ENCODE measurements at places on chromosomes 11 and 22.

DNA sequence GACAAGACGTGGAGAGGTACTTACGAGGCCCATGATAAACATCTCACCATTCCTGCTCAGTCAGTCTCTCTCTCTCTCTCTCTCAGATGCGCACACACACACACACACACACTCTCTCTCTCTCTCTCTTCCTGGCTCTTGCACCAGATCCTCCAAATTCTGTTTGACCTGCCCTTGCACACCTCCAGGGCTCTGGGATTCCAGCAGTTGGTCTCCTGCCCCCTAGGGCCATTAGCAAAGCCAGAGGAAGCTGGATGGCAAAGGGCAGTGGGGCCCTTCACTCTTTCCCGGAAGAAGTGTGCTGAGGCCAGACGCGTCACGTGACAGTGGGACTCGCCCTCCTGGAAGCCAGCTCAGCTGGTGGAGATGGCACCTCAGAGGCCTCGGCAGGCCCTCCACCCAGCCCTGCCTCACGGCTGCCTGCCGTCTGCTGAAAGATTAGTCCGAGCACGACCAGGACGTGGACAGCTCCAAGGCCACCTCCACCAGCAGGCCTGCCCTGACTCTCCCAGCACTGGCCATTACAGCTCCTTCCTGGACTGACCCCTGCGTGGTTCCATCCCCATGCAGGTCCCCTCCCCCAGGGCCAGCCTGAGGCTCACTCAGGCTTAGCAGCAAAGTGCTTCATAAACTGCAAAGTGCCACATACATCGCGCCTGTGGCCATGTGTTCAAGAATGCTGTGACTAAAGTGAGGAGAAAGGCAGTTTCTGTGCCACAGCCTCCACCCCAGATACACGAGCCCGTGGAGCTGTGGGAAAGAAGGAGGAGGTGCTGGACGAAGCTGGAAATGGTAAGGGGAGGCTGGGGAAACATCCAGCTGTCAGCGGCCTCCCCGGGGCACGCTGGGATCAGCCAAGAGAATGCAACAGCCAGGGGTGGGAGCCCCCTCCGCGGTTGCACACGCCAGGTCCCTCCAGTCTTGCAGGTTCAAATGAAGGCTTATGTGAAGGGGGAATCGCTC, 3.7 kb downstream of the PDGFB start:
- DNase-seq: peak; percentile 60

- no peak for DNase-seq
Observed at GRCh38 chr22:49433717-49434611, 393.7 kb downstream of the BRD1 start.

DNA sequence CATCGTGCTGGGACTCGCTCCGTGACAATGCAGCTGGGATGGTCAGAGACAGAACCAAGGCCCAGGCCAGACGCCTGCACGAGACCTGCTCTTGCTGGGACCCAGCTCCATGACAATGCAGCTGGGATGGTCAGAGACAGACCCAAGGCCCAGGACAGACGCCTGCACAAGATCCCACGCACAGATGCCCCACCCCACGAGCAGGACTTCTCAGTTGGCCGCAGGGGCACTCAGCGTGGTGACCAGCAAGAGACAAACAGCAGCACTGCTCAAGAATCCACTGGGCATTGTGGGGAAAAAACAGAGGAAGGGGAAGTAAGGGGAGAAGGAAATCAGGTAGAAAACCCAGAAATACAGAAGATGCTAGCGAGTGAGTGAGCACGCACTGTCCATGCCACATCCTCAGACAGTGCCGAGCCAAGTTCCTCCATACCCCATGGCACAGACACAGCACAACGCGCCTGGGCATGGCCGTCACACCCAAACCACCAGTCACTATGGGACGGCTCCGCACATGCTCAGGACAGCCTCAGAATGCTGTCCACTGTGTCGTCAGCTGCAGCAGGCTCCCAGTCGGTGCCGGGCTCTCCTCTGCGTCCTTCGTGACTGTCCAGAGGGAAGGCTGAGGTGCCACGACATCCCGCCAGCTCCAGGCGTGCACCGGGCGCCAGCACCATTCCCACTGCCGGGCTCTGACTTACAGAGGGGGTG, 44.5 kb downstream of the BRD1 start:
- no peak for DNase-seq

DNA sequence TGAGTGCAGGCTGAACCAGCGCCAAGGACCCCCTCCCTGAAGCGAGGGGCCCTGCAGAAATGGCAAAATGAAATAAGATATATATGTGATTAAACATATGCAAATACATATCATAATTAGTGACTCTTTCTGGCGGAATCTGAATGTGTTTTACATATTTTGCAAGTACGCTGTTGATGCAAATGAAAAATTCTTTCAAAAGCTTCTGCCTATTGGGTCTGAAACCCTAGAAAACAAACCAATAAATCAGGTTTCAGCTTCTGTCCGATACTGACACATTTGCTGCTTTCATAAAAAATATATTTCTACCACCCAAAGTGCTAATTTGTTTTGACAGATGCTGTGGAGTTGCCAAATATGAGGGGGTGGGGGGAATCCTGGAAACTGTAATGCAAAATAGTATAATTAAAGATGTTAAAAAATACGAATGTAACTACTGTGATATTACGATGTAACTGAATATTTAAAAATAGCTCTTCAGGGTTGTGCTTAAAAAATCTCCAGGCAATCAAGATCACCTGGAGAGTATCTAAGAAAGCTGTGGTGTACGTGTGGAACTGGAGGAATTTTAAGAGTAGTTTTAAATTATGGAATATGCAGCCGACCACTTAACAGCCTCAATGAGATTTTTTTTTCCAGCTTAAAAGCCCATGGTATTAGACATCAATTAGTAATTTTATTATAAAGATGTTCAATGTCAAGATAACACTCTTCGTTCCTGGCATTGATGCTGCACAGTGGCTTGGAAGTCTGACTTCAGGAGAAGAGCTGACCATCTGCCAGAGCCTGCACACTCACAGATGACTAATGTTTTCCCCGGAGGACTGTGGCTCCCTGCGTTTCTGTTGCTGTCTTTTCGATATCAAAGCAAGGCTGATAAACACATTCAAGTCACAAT, 122.2 kb upstream of the RCN1 start:
- DNase-seq: no peak

- no peak for DNase-seq
Observed at GRCh38 chr22:48669986-48670716, 1157.5 kb downstream of the BRD1 start.

DNA sequence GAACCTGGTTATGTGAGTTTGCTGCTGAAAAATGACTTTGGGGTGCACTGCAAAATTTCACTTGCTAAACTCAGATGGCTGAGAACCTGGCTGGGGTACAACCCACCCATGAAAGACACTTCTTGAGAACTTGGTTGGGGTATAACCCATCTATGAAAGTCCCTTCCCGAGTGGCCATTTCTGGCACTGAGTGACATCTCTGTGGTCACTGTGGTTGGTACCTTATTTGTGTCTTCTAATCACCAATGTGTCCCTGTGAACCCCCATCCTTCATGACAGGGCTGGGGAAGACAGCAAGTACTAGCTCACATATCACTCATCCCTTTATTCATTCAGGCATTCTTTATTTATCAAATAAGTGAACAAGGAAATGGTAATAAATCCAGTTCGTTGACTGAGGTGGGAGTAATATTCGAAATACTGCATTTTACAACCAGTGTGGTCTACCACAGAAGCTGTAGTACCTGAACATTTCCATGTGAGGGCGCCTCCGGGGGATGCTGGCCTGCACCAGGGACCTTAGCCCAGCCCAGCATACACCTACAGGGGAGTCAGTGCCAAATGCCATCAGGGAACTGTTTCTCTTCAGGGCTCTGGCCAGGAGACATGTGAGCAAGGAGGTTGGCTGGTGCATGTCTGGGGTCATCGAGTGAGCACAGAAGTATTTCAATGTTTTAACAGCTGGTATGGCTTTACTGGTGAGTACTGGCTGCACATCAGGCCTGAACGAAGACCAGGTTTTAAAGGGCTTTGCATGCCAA, 122.1 kb downstream of the CSNK2A3 start:
- peak; percentile 36 for DNase-seq

- no peak for DNase-seq
Observed at GRCh38 chr22:44531487-44531886, 33.5 kb upstream of the RTL6 start.

DNA sequence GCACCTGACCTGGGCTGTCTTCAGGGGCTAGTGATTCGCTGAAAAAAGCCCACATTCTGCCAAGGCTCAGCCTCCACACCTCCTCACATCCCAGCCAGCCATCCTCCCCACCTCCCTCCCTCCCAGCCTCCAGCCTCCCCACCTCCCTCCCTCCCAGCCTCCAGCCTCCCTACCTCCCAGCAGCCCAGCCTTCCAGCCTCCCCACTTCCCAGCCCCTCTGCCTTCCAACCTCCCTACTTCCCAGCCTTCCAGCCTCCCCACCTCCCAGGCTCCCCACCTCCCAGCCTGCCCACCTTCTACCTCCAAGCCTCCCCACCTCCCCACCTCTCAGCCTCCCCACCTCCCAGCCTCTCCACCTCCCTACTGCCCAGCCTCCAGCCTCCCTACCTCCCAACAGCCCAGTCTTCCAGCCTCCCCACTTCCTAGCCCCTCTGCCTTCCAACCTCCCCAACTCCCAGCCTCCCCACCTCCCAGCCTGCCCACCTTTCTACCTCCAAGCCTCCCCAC, 33.7 kb upstream of the TH start:
- peak; percentile 8 for DNase-seq

- no peak for DNase-seq
Observed at GRCh38 chr11:66881451-66881835, 24.6 kb downstream of the LRFN4 start.

DNA sequence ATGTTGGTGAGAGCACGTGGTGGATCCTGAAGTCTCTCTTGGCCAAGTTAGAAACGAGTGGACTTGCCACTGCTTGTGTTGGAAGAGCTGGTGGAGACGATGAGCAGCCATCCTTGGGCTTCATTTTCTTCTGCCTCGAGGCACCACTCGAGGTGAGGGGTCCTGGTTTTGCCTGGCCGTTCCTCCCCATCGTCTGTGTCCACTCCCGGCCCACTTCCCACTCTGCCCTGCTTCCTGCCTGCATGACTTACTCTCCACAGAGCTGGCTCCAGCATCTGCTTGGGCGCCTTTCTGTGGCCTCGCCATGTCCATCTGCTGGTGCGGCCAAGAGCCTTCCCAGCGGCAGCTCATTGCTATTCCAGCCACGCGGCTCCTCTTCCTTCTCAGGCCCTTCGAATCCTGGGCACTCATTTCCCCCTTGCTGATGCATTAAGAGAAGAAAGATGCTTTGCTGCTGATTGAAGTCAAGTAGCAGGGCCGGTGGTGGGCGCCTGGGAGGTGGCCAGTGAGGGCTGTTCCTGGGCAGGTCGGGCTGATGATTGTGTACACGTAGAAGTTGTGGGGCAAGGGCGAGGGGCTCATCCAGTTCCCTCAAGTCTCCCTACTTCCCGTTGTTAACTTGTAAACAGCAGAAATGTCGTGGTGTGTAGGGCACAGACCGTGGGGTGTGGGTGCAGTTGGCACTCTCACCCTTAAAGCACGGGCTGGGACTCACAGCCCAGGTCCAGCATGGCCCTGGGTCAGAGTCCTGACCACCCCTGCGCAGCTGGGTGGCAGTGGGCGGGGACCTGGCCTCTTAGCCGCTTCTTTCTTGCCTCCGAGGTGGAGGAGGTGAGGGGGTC, 292.0 kb downstream of the TBC1D22A start:
- no peak for DNase-seq

DNA sequence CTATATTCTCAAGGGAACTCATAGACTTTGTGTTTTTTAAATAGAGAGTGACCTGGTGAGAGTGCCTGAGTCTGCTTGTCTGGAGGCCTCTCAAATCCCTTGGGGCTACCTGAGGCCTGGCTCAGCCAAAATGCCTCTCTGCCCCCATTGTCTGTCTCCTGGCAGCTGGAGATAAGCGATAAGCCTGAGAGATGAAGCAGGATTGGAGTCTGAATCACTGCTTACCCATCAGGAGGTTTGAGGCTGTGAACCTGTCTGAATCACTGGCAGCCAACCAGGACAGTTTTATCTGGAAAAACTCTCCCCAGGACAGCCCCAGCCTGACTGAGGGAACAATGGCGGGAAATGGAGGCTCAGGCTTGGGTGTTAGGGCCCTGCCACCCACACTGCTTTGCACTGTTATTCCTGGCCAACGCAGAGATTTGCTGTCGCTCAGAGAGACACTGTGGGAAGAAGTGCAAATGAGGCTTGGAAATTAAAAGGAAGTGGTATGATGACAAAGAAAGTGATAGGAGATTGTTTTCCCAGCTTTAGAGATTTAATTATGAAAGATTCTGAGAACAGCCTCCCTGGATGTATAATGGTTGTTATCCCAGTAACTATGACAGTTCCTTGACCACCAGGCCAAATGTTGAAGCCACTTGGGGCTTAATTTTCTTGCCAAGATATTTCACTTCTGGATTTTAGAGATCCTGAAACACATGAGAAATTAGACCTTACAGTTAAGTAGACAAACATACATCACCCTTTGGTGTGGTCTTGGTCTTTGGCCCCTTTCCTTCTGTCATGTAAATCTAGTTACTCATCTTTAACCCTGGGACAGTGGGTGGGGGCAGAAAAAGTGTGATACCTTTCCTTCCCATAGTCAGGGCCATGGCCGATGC, 102.1 kb downstream of the RASSF10 start:
- no peak for DNase-seq

DNA sequence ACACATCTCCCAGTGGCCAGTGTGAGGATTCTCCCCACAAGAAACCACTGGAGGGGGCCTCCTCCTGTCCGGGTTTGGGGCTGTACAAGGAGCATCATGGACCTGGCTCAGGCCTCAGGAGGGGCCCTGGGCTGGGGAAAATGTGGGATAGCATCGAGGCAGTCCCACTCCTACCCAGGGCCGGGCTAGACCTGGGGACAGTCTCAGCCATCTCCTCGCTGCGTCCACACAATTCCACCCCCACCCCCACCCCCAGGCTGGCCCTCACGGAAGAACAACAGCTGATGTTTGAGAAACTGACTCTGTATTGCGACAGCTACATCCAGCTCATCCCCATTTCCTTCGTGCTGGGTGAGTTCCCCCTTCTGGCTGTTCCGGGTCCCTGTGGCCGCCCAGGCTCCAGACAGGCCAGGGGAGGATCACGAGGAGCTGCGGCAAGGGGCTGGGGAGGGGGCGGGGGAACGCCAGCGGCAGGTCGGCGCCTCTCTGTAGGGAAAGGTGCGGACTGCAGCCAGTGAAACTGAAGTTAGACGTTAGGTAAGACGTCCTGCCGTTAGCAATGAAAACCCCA, 4.8 kb downstream of the BEST1 start:
- DNase-seq: no peak
